Left ventricle myocardium superior (tissue), 1 donor: ENCODE measurements at places on chromosomes 4 and X.

- DNase-seq = no peak
Measured at GRCh38 chrX:117982694-117983392, 133.8 kb downstream of the KLHL13 start.

- no peak for DNase-seq
Measured at GRCh38 chrX:63967551-63967950, 182.5 kb upstream of the ARHGEF9 start.

GRCh38 chr4:53602390-53602789 is 11.1 kb upstream of the LNX1 start:
- DNase-seq = no peak

- DNase-seq = no peak
Measured at GRCh38 chr4:2570036-2570435, 33.6 kb downstream of the FAM193A start.

- no peak for DNase-seq
Measured at GRCh38 chr4:133102043-133102442, 47.1 kb upstream of the PCDH10 start.

DNA sequence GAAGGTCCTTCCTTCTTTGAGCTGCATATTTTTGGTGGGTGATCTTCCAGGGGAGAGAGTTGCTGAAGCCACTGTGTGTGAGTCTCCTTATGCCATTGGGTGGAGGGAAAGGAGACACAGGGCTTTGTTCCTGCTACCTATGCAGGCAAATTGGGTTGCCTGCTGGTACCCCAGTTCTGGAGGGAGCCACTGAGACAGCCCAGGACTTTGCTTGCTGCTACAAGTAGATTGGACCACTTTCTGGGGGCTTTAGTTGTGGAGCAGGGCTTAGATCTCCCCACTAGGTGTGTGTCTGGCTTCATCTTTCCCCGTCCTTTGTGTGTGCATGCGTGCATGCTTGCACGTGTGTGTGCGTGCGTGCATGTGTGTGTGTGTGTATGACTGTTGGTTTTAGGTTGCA is 10.0 kb downstream of the CITED1 start:
- DNase-seq = no peak

- no peak for DNase-seq
Measured at GRCh38 chr4:38954727-38955126, 77.5 kb downstream of the TMEM156 start.

- DNase-seq = peak; percentile 51
Measured at GRCh38 chr4:145218251-145218650, 37.9 kb upstream of the OTUD4 start.

GRCh38 chrX:109600237-109600651 is 24.7 kb downstream of the KCNE5 start:
- peak; percentile 53 for DNase-seq

DNA sequence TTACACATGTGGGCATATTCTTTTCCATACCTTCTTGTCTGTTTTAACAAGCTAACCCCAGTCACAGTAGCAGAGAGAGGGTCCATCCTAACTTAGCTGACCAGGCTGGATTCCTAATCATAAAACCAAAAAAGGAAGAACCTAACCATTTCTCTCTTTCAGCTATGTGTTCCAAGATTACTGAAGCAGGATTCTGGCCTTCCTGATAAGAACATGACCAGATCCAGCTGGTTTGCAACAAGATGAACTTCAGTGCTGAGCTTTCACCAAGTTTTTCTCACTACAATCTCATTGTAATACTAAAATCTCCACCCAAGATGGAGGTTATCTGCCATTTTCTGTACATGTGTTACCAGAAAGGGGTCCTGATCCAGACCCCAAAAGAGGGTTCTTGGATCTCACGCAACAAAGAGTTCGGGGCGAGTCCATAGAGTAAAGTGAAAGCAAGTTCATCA is 20.4 kb upstream of the UBA6 start:
- DNase-seq = no peak

DNA sequence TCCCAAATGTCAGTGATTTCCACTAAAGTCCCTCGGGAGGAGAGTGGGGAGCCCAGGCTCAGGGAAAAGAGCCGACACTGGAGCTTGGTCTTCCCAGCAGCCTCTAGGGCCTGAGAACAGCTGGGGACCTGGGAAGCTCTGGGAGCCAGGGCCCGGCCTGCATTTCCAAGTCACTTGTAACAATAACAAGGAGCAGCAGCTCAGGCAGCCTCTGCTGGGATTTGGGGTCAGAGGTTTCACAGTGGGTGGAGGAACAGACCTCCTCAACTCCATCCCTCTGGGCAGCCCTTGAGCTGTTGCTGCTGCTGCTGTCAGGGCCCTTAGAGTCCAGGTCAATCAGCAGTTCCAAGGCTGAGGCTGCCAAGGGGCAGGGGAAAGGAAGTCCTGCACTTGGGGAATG is 11.1 kb downstream of the STARD8 start:
- DNase-seq = peak; percentile 60

GRCh38 chr4:130747842-130748241 is 1651.9 kb downstream of the C4orf33 start:
- DNase-seq = no peak

- no peak for DNase-seq
Measured at GRCh38 chr4:20544645-20545044, 155.6 kb upstream of the PACRGL start.

DNA sequence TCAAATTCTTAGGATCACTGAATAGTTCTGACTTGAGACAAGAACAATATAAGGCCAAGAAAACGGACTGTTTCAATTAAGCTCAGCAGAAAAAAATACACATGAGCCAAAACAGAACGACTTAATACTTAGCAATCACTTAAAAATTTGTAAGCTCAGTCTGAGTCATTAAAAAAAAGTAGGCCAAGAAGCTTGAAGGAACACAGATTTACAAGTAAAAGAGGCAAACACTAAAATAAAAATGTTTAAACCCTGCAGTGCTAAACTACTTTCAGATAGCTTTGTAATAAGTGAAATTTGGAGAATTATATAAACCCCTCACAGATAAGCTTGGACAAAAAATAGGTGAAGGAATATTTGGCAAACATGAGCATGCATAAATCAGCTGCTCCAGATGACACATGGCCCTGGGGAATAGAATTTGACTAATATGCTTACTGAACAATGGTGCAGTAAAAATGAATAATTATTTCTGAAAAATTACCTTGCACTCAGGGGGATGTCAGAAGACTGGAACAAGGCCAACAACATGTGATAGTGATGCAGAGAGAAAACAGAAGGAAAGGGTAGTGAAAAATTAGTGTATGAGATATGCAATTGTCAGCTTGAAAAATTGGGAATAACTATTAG is 49.6 kb downstream of the LNX1 start:
- no peak for DNase-seq

- no peak for DNase-seq
Measured at GRCh38 chr4:149914119-149915115, 98.8 kb upstream of the IQCM start.

GRCh38 chrX:11908371-11908770 is 150.3 kb downstream of the MSL3 start:
- DNase-seq = no peak

DNA sequence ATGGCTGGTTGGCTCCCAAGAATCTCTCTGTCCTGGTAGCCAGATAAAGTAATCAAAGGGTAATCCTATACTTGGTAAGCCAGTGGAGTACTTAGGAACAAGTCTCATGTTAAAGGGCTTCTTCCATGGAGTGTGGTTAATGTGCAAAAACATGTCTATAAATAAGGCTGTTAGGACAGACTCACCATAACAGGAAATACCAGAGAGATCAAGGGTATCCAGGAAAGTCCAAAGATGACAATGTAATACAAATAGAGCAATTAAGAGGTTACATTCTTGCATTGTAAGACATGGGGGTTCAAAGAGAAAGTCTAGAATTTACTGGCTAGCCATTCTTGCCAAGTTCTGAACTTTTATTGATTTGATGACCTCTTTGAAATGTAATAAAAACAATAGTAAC is 61.9 kb upstream of the ZCCHC13 start:
- no peak for DNase-seq
